ENCODE measurements at places on chromosomes 3 and 15.

DNA sequence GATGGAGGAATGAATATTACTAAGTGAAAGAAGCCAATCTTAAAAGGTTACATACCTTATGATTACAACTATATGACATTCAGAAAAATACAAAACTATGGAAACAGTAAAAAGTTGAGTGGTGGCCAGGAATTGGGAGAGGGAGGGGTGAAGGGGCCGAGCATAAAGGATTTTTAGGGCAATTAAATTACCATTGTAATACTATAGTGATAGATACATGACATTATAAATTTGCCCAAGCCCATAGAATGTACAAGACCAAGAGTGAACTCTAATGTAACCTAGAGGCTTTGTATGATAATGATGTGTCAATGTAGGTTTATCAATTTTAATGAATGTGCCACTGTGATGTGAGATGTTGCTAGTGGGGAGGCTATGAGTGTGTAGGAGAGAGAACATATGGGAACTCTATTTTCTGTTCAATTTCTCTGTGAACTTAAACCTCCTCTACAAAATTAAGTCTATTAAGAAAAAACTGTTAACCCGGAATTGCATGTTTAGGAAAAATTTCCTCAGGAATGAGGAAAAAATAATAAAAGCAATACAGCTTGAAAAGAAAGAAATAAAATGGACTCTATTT lies 541.9 kb upstream of the UBE2E2 start:
- no peak for DNase-seq

DNA sequence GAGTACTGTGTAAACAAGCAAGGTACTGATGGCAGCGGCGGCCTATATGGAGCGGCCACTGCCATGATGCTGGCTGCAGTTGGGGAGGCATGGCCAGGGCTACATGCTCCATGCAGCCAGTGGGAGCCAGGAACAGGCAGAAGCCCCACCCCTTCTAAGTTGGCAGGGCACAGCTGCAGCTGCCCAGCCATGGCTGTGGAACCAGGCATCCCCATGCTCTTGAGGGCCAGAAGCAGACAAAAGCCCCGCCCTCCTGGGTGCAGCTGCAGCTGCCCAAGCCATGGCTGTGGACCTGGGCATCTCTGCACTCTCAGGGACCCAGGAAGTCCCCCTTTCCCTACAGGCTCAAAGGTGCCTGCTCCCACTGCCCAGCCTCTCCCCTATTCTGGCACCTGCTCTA lies 150.9 kb downstream of the FMN1 start:
- DNase-seq: no peak

- no peak for DNase-seq
These were observed 107.5 kb upstream of the MRPS22 start for GRCh38 chr3:139236336-139236735.

DNA sequence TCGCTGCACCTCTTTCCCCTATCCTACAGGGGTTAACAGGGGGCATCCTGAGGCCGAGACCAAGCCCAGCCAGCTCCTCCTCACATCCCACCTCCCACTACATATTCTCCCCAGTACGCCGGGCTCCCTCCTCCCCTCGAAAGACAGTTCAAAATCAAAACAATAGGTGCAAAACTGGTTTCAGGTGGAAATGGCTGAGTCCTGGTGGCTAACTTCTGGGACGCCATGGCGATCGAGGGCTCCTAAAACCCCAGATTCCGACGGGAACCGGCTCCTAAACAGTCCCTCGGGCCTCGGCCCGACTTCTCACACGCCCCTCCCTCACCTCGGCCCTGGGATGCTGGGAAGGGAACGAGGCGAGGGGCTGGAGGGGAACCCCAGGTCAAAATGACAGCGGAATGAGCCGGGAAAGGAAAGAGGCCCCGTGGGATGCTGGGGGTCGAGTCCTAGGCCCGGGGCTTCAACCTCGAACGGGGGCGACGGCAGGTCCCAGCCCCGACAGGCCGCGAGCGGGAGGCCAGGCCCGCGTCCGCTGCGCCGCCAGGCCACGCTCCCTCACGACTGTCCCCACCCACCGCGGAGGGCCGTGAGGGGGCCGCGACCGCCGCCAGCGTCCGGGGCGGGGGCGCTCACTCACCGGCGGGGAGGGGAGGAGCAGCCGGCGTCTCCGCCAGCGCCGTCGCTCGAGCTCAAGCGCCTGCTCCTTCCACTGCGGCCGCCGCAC lies 492 bp downstream of the TMCC1 start:
- DNase-seq: peak; percentile 76

All from NCI-H1436 (cell line).